NCI-H1417 treated with DMSO at 0.1 percent for 48 hours (cell line): ENCODE measurements at places on chromosomes 7 and 10.

GRCh38 chr10:94602729-94603515, 57.3 kb downstream of the HELLS start:
- DNase-seq: no peak

GRCh38 chr7:144414815-144415214, 11.3 kb upstream of the NOBOX start:
- DNase-seq: no peak

GRCh38 chr10:128738386-128738915, 612.2 kb upstream of the MKI67 start:
- no peak for DNase-seq

DNA sequence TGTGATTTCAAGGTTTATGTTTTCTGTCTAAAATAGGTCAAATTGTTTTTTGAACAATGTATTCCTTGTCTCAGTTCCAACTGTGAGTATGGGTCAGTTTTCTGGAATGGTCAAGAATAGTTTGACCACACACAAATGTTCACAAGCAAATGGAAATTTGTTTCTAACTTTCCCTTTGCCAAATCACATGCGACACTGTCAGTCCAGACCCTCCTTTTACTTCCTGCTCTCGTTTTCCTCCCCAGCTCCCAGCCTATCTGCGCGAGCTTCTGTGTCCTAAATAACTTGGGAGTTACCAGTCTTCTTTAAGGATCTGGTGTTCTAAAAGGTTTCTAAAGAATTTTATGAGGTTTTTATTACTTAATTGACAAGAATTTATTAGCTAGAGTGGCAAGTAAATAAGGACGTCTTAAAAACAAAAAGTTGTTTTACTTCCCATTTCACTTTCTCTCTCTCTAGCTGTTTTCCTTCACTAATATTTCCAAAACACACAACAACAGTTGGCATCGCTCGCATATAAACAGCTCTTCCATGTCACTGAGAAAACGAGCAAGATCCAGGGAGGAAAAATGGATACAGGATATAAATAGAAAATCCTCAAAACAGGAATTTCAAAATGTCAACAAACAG, 266.1 kb upstream of the KLF6 start:
- DNase-seq: no peak

DNA sequence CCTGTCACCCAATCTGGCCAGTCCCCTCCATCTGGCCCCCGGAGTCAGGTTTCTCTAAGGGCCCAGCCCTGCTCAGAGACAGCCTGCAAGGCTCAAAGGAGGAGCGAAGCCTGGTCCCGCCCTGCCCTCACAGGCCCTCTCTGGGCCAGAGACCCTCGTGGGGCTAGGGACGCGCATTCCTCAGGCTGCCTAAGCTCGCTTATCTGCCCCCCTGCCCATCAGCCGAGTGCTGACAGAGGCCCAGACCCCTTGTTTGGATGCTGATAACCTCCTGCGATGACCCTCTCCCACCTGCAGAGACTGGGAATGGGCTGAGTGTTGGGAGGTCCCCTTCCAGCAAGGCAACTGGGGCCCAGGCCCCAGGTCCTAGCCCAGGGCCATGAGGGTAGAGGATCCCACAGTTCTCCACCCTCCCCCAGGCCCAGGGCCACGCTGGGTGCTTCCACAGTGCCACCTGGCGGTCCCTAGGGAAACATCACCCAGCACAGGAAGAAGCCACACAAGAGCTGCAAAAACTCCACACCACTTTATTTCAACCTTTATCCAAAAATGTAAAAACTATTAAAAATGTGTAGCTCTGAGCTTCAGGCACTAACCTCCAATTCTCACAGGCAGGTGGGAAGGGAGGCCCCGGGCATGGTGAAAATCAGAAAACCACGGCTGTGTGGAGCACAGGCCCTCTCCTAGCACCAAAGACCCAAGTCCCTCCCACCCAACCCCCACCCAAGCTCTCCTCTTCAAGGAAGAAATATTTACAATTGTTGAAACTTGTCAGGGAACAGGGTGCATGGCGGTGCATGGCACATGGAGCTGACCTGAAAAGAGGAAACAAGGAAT, 2.2 kb downstream of the NPM3 start:
- DNase-seq: no peak

GRCh38 chr10:122363722-122364463, 10.6 kb upstream of the PLEKHA1 start:
- DNase-seq: no peak
